CD4-positive, alpha-beta T cell treated with Interleukin-4 for 4 hours (primary cell): ENCODE measurements at places on chromosomes 3 and 15.

DNA sequence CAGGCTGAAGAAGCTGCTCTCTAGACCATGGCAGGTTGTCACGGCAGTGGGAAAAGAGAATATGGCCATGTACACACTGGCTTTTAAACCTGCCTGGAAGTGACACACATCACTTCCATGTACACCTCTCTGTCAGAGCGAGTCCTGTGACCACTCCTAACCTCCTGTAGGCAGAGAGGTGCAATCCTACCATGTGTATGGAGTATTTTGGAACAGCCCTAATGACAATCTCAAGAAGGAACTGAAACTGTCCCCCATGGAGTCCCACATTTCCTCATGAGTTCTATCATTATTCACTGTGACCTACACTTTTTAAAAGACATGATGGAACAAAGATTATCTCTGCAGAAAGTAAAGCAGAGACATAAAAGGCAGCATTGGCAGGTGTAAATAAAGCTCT is 153.4 kb upstream of the PFN2 start:
- DNase-seq: no peak

DNA sequence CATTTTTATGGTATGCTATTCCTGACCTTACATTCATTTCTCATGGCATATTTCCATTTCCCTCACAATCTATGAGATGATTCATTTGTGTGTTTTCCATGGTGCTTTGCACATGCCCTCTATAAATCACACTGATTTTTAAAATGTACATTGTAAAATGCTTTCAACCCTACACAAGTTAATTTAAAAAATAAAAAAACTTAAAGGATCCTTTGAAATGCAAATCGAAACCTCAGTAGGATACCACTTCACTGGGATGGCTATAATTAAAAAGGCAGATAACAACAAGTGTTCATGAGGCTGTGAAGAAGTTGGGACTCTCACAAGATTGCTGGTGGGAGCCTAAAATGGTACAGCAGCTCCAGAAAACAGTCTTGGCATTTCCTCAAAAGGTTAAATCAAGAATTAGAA is 83.5 kb downstream of the FMN1 start:
- no peak for DNase-seq

DNA sequence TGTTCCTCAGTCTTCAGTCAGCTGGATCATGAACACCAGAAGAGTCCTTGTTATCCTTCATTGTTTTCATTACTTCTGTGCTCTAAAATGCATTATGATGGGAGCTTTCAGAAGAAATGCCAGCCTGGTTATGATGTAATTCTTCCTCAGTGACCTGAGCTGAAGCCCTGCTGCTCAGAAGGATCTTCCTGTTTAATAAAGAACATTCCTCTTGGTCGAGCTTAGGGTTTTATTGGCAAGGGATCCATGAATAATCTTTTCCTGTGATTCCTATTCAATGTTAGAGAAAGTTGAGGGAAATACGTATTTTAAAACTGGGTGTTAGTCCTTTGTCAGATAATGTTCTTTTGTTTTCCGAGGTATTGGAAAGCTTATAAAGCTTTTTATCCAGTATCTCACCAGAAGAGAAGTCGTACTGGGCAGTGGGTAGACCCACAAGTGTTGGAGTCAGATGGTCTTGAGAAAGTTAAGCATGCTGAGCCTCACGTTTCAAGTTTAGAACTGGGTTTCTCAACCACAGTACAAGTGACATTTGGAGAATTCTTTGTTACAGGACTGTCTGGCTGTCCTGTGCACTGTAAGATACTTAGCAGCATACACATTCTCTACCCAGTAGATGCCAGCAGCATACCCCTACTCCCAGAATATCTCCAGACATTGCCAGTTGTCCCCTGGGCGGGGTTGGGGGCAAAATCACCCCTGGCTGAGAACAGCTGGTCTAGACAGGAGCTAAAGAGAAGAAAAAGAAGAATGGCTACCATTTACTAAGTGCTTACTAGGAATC is 212.3 kb upstream of the BHLHE40 start:
- no peak for DNase-seq

DNA sequence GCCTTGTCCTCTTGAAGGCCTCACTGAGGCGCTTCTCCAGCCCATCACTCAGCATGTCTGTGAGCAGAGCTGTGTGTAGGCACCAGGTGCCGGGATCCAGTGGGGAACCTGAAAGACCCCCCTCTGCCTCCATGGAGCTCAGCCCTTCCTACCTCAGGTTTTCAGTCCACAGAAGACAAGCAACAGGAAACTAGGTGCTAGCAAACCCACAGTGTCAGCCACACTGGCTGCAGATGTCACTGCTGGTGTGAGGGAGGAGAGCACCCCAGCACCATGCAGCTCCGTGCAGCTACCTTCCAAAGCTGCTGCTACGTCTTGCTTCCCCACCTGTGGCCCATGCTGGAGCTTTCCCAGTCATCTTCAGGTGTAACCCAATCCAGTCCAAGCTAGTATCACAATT is 17.9 kb downstream of the PSTPIP1 start:
- peak; percentile 59 for DNase-seq

GRCh38 chr3:158540066-158540465 is 30.9 kb upstream of the MLF1 start:
- DNase-seq: no peak

DNA sequence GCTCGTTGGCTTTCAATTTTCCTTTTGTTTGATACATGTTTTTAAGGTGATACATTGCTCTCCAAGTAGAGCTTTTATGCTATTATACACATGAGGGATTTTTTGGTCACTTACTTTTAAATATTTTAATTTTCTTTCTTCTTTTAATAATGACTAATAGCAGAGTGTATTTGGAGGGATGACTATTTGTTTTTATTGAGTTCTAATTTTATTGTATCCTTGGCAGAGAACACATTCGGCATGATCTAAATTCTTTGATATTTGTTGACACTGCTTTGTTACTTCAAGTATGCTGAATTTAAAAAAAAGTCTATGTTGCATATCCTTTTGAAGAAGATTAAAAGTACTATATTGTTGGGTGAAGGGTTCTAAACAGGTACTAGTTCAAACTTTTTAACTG is 149.9 kb upstream of the PDZRN3 start:
- no peak for DNase-seq

GRCh38 chr3:66427352-66427751 is 73.5 kb downstream of the LRIG1 start:
- no peak for DNase-seq

DNA sequence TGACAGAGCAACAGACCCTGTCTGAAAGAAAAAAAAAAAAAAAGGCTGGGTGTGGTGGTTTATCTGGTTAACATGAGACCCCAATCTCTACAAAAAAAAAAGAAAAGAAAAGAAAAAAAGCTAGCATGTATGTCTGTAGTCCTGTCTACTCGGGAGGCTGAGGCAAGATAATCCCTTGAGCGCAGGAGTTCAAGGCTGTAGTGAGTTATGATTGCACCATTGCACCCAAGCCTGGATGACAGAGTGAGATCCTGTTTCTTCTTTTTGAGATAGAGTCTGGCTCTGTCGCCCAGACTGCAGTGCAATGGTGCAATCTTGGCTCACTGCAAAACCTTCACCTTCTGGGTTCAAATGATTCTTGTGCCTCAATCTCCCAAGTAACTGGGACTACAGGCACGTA is 8.4 kb upstream of the DHX30 start:
- DNase-seq: no peak

- DNase-seq: no peak
These were observed 378.1 kb downstream of the NSUN3 start for GRCh38 chr3:94440767-94441493.

GRCh38 chr15:75205064-75205395 is 3.3 kb downstream of the C15orf39 start:
- DNase-seq: no peak

GRCh38 chr3:63927422-63928280 is 15.5 kb upstream of the SCAANT1 start:
- DNase-seq: no peak

DNA sequence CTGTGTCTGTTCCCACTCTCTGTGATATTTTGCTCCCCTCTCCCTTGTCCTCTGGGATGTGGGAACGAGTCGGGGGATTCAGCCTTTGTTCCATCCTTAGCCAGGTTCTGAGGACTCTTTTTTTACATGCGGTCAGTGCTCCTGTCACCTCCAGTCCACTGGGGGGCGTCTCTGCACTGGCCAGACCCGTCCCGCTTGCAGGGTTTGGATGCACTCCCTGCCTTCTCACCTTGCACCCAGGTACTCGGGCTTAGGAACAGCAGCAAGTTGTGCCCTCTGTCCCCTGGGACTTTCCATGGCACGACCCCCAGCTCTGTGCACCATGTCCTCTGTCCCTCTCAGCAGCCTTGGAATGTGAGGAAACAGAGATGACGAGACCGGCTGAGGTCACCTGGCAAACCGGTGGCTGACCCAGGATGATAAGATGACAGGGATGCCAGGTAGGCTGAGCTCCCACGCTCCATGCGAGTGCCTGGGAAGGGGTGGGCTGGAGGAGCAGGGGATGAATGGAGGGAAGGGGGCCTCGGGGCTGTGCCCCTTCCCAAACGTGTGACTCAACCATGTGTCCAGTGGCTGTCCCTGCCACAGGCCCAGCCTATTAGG is 27.3 kb upstream of the FGD5 start:
- DNase-seq: peak; percentile 14

GRCh38 chr15:64702816-64703631 is 72.4 kb downstream of the RBPMS2 start:
- DNase-seq: peak; percentile 92

GRCh38 chr3:133401374-133402135 is 1.7 kb downstream of the BFSP2 start:
- no peak for DNase-seq

GRCh38 chr15:99507016-99507503 is 58.7 kb upstream of the MEF2A start:
- no peak for DNase-seq

- no peak for DNase-seq
These were observed 40.9 kb upstream of the RNU6-1 start for GRCh38 chr15:67880651-67881182.

- DNase-seq: no peak
These were observed 1.4 kb downstream of the RPSA start for GRCh38 chr3:39407773-39408492.
